ENCODE measurements at places on chromosomes 6 and 20.

DNA sequence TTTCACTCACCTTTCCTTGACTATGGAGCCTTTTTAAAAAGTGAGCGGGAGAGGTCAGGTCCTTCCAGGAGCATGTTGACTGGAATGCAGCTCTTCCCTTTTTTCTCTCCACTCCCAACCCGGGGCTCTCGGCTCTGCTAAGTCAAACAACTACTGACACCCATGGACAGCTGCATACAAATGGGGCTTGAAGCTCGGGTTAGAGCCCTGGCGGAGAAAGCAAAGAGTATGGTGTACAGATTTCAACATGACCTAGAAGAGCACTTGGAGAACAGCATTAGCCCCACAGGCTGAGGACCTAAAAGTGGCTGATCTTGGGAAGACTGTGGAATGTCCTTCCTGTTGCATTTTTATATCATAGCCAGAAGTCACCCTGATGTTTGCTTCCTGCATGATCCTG, 162.0 kb upstream of the STMND1 start:
- no peak for DNase-seq

GRCh38 chr20:18635380-18635779, 47.5 kb downstream of the DTD1 start:
- no peak for DNase-seq

- no peak for DNase-seq
Measured at GRCh38 chr6:88972504-88973423, 9.3 kb upstream of the RNGTT start.

DNA sequence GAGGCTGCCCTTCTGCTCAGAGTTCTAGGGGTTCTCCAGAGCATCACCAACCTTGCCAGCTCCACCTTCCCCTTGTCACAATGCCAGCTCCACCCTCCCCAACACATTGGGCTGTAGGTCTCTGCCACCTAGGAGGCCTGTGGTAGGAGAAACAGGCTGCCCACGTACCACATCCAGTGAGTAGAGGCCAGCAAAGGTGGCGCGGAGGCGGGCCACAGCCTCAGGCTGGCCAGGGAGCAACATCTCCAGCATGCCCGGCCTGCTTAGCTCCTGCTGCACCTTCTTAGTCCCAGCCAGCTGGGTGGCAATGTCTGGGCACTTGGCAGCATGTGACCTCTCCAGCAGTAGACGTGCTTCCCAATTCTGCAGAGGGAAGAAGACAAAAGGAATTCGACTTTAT, 23.8 kb downstream of the GSS start:
- no peak for DNase-seq

- no peak for DNase-seq
Measured at GRCh38 chr6:148760258-148760534, 13.4 kb downstream of the UST start.

Data from BJ (cell line).